EL (cell line): ENCODE measurements at places on chromosomes 6 and 20.

GRCh38 chr6:78688668-78689067, 178.7 kb upstream of the IRAK1BP1 start:
- DNase-seq: no peak

- DNase-seq: no peak
These were observed 159.9 kb downstream of the UNC5CL start for GRCh38 chr6:40879169-40879568.

DNA sequence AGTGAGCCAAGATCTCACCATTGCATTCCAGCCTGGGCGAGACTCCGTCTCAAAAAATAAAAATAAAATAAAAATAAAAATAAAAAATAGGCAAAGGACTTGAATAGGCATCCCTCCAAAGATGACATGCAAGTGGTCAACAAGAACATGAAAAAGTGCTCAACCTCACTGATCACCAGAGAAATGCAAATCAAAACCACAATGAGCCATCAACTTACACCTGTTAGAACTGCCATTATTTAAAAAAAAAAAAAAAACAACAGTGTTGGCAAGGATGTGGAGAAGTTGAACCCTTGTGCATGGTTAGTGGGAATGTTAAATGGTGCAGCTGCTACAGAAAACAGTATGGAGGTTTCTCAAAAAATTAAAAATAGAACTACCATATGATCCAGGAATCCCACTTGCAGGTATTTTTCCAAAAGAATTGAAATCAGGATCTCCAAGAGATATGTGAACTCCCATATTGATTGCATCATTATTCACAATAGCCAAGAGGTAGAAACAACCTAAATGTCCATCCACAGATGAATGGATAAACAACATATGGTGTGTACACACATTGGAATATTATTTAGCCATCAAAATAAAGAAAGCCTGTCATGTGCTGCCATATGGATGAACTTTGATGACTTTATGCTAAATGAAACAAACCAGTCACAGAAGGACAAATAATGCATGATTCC, 2.8 kb downstream of the C20orf203 start:
- DNase-seq: no peak

DNA sequence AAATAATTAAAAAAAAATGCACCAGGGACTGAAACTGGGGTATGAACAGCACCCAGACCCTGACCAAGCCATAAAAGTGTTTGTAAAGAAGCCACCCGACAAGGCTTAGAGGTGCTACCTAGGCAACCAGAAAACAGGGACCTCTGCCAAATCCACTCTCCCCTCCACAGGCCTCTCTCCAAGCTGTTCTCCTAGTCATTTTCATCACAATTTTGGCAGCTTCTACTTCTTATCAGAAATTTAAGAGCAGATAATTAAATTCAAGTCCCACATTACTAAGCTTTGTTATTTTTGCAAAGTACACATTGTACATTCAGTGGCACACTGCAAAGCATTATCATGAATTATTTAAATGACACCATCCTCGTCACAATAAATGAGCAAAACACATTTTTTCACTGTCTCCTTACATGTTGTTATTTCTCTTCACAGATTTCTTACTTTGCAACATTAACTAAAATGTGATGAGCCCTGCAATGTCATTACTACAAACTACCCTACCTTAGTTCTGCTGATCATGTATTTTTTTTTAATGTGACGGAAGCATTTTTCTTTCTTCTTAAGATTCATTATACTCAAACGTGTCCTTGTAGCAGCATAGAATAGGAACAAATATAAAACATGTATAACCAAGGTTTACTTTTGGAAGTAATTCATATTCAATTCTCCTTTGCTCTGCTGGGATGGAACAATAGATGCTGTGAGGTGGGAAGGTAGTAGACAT, 38.1 kb downstream of the ECT2L start:
- DNase-seq: no peak

DNA sequence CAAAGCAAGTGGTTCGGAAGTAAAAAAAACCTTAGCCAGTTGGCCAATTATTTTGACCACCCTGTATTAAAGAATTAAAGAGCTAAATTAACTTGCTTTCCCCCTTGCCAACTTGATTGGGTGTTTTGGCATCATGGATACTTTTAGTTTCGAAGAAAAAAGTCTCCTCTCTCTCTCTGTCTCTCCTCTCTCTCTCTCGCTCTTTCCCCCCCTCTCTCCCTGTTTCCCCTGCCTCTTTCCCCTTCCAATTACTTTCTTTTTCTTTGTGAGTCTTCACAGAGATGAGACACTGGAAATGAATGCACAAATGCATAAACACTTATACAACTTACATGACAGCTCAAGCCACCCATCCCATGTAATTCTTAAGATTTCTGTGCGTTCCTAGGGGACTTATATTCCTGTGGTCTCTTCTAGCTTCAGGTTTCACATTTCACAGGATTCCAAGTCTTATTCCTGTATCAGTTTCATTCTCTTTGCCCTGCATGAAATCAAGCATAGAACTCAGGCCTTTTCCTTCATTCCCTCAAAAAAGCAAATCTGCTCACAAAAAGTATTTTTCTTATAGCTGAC, 32.9 kb upstream of the EYA4 start:
- no peak for DNase-seq

DNA sequence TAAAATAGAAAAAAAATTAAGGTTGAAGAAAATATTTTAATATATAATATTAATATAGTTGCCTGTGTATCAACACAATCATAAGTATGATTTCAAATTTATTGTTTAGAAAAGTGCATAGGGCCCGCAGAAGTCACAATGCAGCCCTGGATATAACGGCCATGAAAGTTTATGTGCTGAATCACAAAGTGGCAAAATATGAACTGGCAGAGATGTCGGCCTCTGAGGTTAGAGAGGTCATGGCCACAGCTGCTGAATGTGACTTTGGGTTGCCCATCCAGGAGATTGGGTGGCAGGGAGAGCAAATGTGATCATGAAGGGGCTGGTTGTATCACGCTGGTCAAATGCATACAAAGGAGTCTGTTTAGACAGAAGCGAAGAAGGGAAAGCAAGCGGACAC, 35.7 kb downstream of the COL11A2 start:
- DNase-seq: no peak

DNA sequence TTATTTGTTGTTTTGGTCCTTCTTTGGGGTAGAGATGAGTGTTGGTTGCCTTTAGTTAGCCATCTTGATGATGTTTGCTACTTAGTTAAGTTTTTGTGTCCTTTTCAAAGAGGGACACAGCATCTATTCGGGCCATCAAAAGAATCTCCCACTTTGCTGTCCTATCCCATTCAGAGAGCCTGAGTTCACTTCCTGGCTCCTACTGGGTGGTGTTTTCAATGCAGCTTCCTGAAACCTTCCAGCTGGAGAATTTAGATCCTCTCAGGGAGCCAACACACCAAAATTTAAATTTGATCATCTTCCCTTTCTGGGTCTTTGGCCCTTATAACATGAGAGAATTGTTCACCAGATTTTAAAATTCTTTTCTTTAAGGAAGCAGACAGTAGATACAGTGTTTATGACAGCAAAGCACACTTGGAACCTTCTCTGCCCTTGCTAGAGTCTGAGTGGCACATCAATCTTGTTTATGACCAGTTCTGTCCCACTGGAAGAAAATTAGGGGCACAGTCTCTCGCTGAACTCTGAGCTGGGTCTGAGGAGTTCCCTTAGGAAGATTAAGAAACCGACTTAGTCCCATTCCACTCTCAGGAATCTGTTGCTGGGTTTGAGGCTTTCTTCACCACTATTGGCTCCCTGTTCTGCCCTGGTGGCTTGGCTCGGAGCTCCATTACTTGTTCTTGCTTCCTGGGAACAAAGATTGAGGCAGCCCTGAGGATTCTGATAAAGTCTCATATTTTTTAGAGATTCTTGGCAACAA, 115.5 kb downstream of the CCDC170 start:
- no peak for DNase-seq

DNA sequence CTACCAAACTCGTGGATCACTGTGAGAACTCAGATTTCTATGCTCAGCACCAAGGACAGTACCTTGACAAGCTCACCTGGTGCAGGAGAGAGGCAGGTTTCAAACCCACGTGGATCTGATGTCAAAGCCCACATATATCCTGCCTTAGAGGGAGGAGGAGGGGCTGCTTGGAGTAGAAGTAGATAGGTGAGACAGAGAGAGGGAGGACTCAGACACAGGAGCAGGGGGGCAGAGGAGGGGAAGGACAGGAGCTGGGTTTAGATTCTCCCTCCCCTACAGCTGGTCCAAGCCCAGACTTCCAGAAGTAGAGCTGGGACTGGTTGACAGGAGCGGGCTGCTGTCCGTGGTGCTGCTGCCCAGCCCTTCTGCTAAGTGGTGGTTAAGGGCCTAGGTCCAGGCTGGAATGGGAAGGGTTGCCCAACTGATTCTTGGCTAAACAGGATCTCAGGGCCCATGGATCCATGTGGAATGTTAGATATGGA, 77.5 kb downstream of the CDH22 start:
- peak; percentile 17 for DNase-seq

DNA sequence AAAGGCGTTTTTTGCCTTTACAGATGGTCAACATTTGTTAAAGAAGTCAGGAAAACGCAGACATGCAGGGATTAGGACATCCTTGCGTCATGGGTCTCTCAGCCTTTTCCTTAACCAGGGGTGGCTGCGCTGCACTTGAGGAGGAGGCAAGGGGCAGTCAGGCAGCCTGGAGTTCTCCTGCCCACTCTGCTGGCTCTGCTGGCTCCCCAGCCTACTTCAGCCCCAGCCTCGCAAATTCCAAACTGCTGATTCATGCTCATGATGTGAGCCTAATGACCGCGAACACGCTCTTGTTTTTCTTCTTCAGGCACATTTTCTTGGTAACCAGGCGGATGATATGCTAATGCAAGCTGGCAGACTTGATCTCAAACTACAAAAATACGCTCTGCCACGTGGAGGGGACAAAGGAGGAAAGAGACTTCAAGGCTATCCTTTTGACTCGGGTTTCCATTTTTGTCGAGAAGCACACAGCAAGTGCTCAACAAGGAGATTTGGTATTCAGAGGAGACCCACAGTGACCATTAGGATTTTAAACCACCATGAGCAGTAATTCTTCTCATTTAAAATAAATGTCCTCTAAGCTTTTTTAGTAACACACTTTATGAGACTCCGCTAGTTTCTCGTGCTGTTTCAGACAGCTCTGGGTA, 290.3 kb upstream of the STXBP5 start:
- DNase-seq: peak; percentile 99

GRCh38 chr6:56334937-56335336, 87.6 kb upstream of the COL21A1 start:
- peak; percentile 80 for DNase-seq

GRCh38 chr20:48456366-48457192, 371.2 kb downstream of the PREX1 start:
- no peak for DNase-seq

GRCh38 chr6:29747688-29748250, 24.5 kb downstream of the HLA-F start:
- no peak for DNase-seq

DNA sequence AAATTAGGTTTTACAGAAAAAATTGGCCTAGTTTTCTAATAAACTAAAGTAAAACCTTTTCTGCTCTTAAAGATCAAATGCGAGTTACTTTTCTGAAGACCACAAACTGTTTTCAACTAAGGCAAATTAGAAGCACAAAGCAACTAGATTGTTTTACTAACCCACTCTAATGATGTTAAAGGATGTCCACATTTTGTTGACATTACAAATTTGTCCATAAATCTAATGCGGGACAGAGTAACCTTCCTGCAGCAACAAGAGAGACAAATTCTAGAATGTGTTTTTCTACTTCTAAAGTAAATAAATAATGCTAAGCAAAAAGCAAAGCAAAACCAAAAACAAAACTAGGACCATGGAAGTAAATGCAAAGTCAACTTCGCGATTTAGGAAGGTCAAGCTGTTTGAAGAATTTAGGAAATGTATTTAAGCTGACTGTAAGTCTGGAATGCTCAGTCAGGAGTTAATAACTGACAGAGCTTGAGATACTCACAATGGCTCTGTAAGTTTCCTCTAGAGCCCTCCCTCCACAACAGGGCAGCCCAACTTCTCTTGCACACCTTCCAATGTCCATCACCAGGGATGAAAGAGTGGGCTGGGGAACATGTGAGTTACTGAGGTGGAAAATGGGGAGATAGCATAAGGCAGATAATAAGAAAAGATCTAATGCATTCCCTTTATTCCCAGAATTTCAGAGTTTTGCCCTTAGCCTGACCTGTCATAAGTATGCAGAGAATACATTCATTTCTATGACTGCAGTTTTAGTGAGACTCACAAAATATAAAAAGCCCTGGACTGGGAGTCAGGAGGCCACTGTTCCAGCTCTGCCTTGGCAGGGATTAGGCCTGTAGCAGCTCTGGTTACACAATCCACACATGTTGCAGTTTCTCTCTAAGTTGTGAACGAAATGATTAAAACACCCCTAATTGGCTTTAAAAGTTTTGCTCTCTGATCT, 158.8 kb downstream of the FOXA2 start:
- no peak for DNase-seq

- DNase-seq: peak; percentile 18
These were observed 99.7 kb upstream of the HIVEP1 start for GRCh38 chr6:11912420-11912819.

DNA sequence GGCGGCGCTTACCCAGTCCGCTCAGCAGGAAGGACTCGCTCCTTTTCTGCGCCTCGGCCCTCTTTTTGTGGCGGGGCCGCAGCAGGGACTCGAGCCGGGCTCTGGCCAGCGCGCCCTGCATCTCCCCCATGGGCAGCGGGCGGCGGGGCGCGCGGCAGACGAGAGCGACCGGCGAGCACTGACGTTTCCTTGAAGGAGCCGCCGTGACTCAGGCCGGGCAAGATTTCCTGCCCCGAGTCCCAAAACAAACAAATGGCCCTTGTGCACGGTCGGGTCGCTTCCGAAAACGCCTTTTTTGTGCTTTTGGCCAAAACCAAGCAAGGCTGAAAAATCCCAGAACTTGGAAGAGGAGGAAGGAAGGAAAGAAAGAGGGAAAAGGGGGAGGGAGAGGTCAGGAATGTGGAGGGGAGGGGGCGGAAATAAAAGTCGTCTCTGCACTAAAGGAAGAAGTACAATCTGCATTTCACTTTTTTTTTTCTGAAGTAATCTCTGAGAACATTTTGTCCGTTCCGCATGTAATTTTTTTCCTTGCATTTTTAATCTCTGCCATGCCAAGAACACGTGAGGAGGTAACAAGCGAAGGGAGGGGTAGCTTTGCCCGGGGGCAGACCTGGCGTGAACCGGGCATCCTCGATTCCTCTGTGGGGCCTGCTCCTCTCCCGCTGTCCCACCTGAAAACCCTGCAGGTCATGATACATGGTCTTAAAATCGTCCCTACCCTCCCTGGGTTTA, 123.3 kb upstream of the SLC2A12 start:
- DNase-seq: peak; percentile 83

DNA sequence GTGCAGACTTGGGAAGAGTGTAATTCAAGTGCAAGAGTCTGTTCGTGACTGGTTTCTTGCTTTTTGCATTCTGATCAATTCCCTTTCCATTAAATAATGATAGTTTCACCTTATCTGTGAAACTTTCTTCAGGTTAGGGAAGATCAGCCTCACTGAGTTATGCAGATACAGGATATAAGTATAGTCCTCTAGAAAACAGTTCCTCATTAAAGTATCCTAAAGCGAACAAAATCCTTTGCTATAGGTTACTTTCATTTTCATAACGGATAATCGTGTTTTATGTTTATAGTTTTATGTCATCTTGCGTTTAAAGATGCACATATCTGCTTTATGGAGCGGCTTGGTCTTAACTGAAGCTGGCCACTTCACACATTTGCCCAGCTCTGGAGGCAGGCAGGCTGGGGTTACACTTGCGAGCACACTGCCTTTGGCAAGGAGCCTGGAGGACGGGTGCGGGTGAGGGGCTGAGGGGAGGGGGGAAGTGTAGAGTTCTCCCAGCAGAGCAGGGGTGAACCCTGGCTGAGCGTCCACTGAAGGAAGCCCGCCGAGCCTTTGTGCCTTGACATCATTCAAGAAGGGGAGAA, 123.5 kb upstream of the IFNGR1 start:
- DNase-seq: no peak
